Activated CD8-positive, alpha-beta T cell treated with anti-CD3 and anti-CD28 coated beads, Interleukin-2, amount 10 ng/mL, durations not matched to agents 7 days and 5 days (primary cell): ENCODE measurements at places on chromosomes 16 and 17.
A peak's percentile ranks its signal among the peaks of the same experiment; 100 is the strongest.

DNA sequence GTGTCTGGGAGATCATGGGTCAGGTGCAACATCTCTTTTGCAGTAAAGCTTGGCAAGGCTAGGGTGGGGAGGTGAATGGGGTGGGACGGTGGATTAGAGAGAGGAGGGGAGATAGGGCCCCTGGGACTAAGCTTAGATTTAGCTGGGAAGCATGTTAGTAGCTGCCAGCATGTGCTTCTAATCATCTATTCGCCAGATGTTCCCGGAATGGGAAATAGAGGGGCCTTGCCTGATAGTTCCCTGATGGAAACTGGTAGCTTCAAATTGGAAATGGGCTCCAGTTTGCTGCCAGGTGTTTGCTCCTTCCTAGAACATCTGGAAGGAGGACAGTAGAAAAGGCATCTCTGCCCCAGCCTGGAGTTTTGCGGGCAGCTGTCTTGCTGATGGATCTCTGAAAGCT is 176.1 kb downstream of the CCDC182 start:
- no peak for DNase-seq
- H3K36me3 ChIP-seq: no peaks in the 10 kb centered on the region
- no peak overlapping the region for H3K27ac ChIP-seq
- no peak overlapping the region for H3K4me3 ChIP-seq

- peaks cover 33% of the 10 kb centered on the region for H3K36me3 ChIP-seq
- H3K4me3 ChIP-seq: no peak overlapping the region
- H3K27ac ChIP-seq: no peak overlapping the region
- no peaks in the 10 kb centered on the region for H3K27me3 ChIP-seq
- peaks cover 28% of the 10 kb centered on the region for H3K4me1 ChIP-seq
Observed at GRCh38 chr16:8931859-8932258, 31.8 kb downstream of the USP7 start.

DNA sequence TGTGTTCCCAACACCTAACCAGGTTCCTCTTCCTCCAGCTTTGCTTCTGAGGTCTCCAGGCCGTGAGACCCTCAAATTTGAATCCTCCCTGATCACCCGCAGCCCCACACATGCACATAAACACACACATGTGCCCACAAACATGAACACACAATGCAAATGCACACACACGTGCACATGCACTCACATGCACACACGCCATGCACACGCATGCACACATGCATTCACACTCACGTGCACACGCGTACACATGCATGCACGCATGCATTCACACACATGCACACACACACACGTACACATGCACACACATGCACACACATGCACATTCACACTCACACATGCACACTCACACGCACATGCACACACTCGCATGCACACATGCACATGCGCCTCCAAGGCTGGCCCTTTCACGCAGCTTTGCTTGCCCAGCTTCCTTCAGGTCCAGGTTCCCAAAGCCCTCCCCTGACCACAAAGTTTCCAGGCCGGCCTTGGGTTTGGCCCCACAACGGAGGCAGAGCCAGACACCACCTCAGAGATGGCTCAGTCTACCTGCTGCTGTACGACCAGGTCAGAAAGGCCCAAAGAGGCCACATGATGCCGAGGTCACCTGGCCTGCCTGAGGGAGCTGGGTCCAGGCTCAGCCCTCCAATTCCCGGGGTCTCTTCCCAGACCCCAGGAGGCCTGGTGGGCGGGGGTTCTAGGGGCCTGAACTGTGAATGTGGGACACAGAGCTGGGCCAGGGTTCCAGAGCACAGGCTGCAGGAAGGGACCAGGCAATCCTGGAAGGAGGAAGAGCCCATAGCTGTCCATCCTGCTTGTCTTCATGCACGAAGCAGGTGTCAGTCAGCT is 39.5 kb upstream of the ENPP7 start:
- DNase-seq: no peak
- H3K36me3 ChIP-seq: no peaks in the 10 kb centered on the region
- no peak overlapping the region for H3K4me3 ChIP-seq
- no peaks in the 10 kb centered on the region for H3K27me3 ChIP-seq
- H3K27ac ChIP-seq: no peak overlapping the region
- H3K4me1 ChIP-seq: no peaks in the 10 kb centered on the region

DNA sequence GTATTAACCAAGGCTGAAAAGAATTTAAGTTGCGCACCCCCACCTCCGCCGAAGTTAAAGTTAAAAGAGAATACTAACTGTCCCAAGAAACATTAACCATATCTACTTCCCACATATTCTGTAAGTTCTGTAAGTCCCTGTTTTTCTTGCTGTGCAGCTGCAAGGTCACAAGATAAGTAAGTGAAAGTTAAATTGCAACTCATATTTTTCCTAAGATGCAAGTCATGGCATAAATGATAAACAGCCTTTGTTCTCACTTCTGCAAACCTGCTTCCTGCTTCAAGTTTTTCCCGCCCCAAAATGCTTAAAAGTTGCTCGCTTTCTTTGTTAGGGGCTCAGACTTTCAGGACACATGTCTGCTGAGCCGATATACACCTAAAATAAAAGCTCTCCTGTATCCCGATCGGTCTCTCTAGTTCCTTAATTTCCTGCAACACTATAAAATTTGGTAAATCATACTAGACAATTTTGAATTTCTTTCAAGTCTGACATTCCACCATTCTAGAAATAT is 32.6 kb upstream of the ABCA9 start:
- H3K27ac ChIP-seq: no peak overlapping the region
- no peak overlapping the region for H3K4me3 ChIP-seq
- peaks cover 2% of the 10 kb centered on the region for H3K27me3 ChIP-seq
- no peaks in the 10 kb centered on the region for H3K4me1 ChIP-seq
- no peaks in the 10 kb centered on the region for H3K36me3 ChIP-seq

- peaks cover 77% of the 10 kb centered on the region for H3K27me3 ChIP-seq
- H3K4me3 ChIP-seq: no peak overlapping the region
- H3K4me1 ChIP-seq: peaks cover 23% of the 10 kb centered on the region
- no peaks in the 10 kb centered on the region for H3K36me3 ChIP-seq
- no peak overlapping the region for H3K27ac ChIP-seq
- DNase-seq: no peak
Observed at GRCh38 chr17:38598995-38599394, 6.8 kb downstream of the SRCIN1 start.

- H3K27ac ChIP-seq: no peak overlapping the region
- H3K4me3 ChIP-seq: no peak overlapping the region
- H3K27me3 ChIP-seq: peaks cover 2% of the 10 kb centered on the region
Observed at GRCh38 chr17:28421787-28422305, 15.8 kb upstream of the SLC46A1 start.

- H3K4me3 ChIP-seq: no peak overlapping the region
- H3K36me3 ChIP-seq: peaks cover 42% of the 10 kb centered on the region
- H3K27me3 ChIP-seq: no peaks in the 10 kb centered on the region
- H3K4me1 ChIP-seq: peaks cover 26% of the 10 kb centered on the region
- no peak for DNase-seq
Observed at GRCh38 chr17:5410594-5411272, 8.7 kb downstream of the NUP88 start.

- peaks cover 16% of the 10 kb centered on the region for H3K36me3 ChIP-seq
- DNase-seq: no peak
- H3K27ac ChIP-seq: no peak overlapping the region
- H3K4me1 ChIP-seq: peaks cover 8% of the 10 kb centered on the region
Observed at GRCh38 chr16:11377154-11377553, 31.9 kb downstream of the RMI2 start.

DNA sequence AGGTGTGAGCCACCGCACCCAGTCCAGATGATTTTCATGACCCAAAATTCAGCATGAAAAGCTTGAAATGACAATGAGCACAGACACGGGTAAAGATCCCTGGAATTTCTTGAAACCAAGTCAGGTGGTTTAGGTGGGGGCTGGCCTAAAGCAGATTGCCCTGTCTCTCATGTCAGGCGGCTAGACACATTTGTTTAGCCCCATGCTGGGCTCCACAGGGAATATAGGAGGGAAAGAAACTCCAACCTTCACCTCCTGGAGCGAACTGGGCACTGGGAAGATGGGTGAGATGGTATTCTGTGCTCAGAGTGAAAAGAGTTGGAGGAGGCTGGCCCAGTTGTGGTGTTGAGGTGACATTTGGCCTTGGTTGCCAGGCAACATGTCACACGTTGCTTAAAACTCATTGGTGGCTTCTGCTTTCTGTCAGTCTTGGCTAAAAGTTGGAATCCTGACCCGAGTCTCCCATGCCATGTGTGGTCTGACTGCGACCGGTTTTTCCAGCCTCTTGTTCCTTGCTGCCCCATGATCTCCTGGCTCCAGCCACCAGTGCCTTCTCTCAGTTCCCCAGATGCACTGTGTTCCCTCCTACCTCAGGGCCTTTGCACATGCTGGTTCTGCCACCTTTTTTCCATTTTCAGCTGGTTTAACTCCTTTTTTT is 113.7 kb downstream of the ABCC6 start:
- no peak for DNase-seq
- peaks cover 60% of the 10 kb centered on the region for H3K36me3 ChIP-seq
- H3K4me1 ChIP-seq: no peaks in the 10 kb centered on the region
- no peak overlapping the region for H3K27ac ChIP-seq
- H3K4me3 ChIP-seq: no peak overlapping the region
- no peaks in the 10 kb centered on the region for H3K27me3 ChIP-seq

GRCh38 chr16:71840052-71840451 is 5.7 kb upstream of the ATXN1L start:
- no peaks in the 10 kb centered on the region for H3K36me3 ChIP-seq
- H3K4me3 ChIP-seq: no peak overlapping the region
- no peak overlapping the region for H3K27ac ChIP-seq
- H3K27me3 ChIP-seq: no peaks in the 10 kb centered on the region

DNA sequence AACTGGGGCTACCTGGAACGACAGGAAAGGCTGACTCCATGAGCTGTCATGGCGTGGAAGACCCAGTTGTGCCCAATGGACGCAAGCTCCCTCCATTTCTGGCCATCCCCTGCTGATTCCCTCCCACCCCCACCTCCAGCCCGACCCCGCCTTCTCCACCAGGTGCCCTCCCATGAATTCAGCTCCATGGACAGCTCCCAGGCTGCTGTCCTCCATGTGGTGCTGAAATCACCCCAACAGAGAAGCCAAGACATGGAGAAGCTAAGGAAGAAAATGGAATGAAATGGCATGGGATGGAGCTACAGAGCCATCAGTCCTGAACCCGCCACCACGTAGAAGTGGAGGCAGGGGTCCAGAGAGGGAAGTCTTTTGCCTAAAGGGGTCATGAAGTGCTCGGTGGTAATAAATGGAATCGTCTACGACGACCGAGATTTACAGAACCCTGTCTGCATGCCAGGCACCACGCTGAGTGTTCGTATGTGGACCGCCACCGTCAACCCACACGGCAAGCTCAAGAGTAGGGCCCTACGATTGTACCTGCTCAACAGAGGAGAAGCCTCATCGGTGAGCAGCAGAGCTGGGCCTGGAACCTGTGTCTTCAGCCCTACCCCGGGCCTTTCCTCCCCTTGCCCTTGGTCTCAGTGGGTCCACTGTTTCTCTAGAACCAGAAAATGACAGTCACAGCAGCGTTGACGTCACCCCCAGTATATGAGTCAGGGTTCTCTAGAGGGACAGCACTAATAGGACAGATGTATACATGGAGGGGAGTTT is 9.3 kb upstream of the ZC3H18 start:
- no peak overlapping the region for H3K4me3 ChIP-seq
- H3K27ac ChIP-seq: no peak overlapping the region
- DNase-seq: peak; percentile 48
- H3K4me1 ChIP-seq: peaks cover 8% of the 10 kb centered on the region

DNA sequence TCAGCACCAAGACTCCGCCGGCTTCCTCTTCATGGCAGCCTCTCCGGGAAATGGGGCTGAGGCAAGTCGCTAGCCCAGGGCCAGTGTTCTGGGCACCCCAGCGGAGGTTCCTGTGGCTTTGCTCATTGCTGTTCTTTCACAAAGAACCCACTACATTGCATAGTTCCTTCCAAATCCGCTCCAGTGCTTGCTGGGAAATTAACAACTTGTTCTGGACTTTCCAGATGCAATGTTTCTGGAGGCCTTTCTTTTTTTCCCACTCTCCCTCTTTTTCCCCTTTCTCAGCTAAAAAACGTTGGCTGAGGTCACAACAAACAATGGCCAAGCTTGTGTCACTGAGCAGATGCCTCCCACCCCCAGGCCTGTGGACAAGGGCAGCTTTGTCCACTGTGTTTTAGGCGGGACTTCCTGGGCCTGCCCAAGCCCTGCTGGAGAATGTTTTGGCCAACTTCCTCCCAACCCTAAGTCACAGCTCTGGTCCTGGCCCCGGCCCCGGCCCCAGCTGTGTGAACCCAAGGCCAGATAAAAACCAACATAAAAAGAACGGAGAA is 131.5 kb upstream of the RCVRN start:
- H3K36me3 ChIP-seq: no peaks in the 10 kb centered on the region
- no peak overlapping the region for H3K27ac ChIP-seq
- H3K4me1 ChIP-seq: no peaks in the 10 kb centered on the region
- no peak for DNase-seq
